Activated CD4-positive, alpha-beta T cell treated with anti-CD3 and anti-CD28 coated beads for 24 hours (primary cell): ENCODE measurements at places on chromosomes 1 and 21.

- DNase-seq: no peak
Observed at GRCh38 chr1:24450316-24450715, 34.7 kb downstream of the NIPAL3 start.

DNA sequence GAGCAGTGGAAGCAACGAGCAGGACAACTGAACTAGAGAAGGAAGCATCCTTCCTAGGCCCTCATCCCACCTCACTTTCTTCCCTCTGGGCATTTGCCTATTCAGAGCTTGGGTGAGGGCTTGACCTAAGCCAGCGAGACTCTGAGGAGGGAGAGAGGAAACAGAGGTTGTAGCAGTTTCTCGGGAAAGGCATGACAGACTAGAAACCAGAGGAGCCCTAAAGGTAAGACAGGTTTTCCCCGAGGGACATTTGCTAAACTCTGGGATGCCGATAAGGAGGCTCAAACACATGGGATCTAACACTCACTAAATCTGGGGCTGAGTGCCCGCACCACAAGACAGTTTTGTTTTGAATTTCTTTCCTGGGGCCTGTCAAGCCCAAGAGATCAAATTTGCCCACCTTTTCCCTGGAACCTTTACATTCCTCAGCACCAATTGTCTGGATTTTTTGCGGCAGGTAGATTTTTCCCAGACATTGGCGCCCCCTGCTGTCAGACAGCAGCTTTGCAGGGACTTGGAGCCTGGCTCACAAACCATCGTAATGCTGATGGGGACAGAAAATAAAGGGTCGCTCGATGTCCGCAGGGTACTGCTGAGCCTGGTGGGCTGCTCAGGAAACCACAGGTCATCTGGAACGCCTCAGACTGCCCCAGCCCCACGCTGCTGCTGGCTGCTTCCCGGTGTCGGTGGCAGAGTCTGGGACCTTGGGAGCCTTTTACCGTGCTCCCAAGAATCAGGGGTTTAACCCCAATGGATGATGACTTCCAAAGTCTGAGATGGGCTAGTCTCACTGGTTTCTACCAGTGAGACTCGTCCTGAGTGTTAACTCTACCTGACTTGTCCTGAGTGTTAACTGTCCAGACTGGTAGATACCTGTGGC lies 23.4 kb upstream of the TSPAN2 start:
- peak; percentile 44 for DNase-seq

- no peak for DNase-seq
Observed at GRCh38 chr1:33342041-33342723, 21.3 kb upstream of the A3GALT2 start.

- DNase-seq: no peak
Observed at GRCh38 chr1:11691928-11692711, 610 bp downstream of the DRAXIN start.

DNA sequence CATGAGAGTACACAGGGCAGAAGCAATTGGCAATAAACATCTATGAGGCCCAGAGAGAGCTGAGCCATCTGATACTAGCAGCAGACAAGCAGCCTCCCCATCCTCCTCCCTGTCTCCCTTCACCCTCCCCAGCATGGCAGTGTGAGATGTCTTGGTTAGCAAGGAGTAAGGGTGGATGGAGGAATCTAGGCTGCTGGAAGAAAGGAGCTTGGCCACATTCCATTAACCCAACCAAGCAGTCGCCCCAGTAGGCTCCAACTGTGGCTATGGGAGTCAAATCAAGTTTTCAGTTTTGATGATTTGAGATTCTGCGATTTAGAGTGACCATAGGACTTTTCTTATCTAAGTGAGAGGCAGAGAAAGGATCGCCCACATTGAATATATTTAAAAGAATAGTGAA lies 12.9 kb upstream of the RUNX1 start:
- DNase-seq: no peak

- DNase-seq: no peak
Observed at GRCh38 chr1:199009447-199009846, 370.6 kb downstream of the PTPRC start.

- no peak for DNase-seq
Observed at GRCh38 chr1:87176514-87176913, 152.2 kb upstream of the LMO4 start.

DNA sequence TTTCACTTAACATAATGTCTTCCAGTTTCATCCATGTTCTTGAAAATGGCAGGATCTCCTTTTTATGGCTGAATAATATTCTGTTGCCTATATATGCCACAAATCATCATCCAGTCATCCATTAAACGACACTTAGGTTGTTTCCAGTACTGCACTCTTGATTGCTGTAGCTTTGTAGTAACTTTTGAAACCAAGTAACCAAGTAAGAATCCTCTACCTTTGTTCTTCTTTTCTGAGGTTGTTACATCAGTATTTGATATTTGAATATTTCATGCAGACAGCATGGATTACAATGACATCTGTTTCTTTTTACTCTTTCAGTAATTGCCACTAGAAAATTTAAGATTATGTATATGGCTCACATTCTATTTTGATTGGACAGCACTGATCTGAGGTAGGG lies 22.1 kb upstream of the PRDM2 start:
- no peak for DNase-seq

DNA sequence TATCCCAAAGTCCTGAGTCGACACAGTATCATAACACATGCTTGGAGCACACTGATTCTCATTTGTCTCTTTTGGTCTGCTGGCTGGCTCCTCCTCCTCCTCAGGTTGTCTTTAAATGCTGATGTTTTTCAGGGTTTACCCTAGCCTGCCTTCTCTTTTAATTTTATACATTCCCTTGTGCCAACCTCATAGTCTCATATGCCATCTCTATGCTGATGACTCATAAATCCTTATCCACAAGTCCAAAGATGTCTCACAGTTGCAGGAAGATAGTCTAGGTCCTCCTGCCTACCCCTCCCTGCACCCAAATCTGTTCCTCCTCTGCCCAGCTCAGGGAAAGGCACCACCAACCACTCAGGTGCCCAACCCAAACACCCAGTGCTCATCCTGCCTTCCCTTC lies 108.3 kb downstream of the SIPA1L2 start:
- DNase-seq: no peak

GRCh38 chr1:8363186-8363766 lies 45.4 kb downstream of the SLC45A1 start:
- no peak for DNase-seq

- no peak for DNase-seq
Observed at GRCh38 chr1:230831771-230832170, 36.5 kb downstream of the C1orf198 start.

DNA sequence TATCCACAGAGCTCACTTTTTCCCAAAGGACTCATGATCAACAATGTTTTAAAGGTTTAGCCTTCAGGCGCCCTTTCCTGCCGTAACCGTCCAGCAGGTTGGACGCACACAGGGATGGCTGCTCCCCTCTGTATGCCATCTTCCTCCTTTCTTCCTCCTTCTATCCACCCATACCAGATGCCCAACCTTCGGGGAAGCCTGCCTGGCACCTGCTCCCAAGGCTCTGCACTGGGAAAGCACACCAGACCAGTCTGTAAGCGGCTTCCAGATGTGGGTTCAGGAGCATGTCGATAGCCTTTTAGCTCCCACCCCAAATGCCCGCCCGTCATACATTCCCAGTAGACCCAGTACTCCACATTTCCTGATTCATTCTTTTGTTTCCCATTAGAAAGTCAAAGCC lies 52.9 kb downstream of the STUM start:
- no peak for DNase-seq

DNA sequence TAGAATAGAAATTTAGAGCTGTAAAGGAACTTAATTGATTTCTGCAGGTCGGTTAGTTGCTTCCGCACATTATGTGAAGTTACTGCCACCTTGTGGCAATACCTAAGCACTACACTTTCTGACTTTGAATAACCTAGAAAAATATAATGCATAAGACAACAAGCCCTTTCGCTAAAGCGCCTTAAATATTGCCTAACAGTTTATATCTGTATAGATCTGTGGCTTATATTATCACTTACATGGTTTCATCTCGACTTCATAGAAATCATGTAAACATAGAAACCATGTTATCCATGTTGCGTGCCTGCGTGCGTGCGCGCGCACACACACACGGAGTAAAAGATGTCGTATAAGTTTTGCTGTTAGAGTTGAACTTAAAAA lies 10.9 kb upstream of the IFI16 start:
- no peak for DNase-seq

- no peak for DNase-seq
Observed at GRCh38 chr1:219323426-219323825, 149.7 kb downstream of the LYPLAL1 start.

DNA sequence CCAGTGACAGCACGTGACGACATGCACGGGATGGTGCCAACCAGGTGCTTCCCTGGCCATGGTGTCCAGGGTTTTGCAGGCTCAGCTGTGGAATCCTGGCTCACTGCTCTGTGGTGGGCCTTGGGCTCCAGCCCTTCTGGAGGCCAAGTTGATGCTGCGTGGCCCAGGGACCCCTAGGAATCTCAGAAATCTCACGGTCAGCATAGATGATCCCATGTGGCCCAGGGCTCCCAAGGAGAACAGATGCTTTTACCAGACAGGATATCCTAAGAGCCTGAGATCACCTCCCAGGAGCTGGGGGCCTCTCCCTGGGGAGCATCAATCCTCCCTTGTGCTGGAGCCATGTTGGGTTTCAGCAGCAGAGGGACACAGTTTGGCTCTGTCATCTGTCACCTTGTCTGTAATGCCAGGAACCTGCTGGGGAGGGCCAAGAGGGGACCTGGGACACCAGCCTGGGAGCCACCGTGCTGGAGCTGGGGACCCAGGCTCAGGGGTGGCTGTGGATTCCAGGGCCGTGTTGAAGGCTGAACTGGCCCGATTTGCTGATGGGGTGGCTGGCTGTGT lies 63.9 kb downstream of the TRIM11 start:
- DNase-seq: no peak

- no peak for DNase-seq
Observed at GRCh38 chr1:181104790-181105133, 16.3 kb downstream of the IER5 start.

DNA sequence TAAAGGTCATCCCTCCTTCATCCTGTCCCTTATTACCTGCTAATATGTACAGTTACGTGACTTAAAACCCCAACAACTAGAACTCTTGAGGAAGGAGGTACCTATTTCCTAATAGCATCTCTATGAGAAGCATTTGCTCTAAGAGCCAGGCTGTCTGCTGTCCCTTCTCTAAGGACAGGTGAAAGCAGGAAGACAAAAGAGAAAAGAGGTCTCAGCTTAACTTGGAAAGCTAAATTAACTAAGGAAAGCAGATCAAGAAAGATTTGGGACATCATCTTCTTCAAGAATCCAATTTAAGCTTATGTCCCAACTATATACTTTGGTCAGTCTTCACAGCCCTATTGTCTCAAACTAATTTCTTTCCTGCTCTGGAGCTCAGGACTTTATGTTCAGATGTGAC lies 2.9 kb downstream of the EGLN1 start:
- no peak for DNase-seq

DNA sequence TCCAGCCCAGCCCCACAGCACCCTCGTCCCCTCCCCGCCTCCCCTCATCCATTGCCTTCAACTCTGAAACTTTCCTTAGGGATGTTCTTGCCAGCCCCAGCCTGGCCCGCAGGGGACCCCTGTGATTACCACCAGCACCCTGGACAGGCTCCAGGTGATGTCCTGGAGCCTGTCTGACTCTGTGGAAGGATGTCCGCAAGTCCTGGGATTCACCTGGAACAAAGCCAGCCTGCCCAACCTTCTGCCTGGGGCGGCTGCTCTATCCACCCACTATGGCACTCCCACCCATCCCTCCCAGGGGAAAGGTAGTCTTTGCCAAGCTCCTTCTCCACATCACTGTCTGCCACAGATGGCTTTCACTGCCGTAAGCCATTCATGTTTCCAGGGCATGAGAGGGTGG lies 24.4 kb upstream of the PTPRF start:
- no peak for DNase-seq

DNA sequence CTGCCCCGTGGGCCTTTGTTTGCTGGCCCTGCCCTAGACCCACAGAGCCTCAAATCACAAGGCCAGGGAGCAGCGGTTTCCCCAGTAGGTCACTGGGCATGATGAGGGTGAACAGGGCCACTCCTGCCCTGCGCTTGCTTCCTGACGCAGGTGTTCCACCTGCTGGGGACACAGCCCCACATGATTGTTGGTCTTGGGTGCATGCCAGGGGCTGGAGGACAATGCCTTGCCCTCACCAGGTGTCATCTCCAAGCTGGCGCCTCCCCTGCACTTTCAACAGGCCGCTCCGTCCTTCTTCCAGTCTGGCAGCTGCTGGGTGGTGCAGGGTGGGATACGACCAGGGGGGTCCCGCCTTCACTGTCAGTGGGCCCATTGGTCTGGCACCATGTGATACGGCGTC lies 24.3 kb downstream of the IL10RB start:
- DNase-seq: no peak

GRCh38 chr1:99546432-99547416 lies 99.2 kb upstream of the PALMD start:
- DNase-seq: no peak

- DNase-seq: no peak
Observed at GRCh38 chr21:33360281-33360680, 35.5 kb downstream of the IFNAR1 start.

- DNase-seq: no peak
Observed at GRCh38 chr1:18327650-18328049, 153.1 kb upstream of the KLHDC7A start.

- no peak for DNase-seq
Observed at GRCh38 chr1:204902671-204903070, 32.0 kb downstream of the NFASC start.

DNA sequence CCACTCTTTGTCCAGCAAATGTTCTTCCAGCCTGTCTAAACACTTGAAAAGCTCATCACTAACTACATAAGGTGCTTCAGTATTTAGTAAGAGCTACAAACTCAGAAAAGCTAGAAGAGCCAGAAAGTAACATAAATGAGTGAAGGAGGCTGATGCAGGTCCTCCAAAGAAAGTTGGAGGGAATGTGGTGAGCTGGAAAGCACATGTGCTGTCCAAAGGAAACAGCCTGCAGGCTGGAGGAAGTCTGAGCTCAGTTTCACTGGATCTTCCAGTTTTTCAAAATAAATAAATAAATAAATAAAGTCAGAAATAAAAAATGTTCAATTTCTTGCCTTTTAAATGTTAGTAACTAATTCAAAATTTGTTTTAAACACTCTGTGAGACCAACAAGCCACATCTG lies 25.5 kb downstream of the ZC3H11B start:
- no peak for DNase-seq

GRCh38 chr1:23566304-23566703 lies 7.0 kb upstream of the ID3 start:
- no peak for DNase-seq

GRCh38 chr1:88890131-88890530 lies 1.2 kb downstream of the GTF2B start:
- no peak for DNase-seq

DNA sequence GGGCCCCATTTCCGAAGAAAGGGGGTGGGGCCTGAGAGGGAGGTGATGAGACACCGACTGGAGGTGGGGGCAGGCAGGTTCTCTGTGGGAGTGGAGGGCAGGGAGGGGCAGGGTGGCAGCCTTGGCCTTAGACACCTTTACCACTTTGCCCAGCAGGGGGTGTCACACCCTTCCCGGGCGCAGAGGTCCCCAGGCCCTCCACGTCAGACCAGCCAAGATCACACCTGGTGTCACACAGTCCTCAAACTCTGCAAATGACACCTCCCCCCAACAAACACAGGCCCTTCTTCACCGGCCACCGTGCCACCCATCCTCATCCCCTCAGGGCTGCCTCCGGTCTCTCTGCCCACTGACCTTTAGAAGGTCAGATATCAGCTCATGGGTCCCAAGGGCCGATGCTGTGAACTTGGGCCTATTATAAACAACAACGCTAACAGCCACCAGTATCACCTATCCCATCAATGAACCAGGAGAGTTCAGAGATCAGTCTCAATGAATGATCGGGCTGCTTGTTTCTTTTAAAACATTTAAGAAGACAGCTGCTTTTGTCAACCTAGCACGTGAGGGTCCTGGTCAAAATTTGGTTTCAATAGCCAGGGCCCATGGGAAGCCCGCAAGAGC lies 103.9 kb downstream of the CASZ1 start:
- DNase-seq: peak; percentile 50
